ENCODE measurements at places on chromosomes 12 and 14.
A peak's percentile ranks its signal among the peaks of the same experiment; 100 is the strongest.

DNA sequence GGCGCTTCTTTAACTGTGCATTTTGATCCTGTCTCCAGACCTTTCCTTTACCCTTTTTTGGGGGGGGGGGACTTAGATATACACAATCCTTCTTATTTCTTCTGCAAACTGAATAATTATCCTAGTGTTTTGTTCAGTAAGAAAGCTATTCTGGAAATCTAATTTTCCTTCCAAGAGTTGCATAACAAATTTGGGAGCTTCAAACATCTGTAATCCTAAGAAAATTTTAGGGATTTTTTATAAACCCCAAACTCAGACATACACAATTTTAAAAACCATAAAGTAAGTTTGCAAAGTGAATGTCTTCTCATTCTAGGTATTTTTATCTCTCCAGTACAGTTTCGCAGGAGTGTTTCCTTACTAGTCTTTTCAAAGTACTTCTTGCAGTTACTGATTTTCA lies 182.7 kb upstream of the E2F7 start:
- DNase-seq: no peak

- DNase-seq: no peak
Observed at GRCh38 chr14:90109858-90110257, 48.1 kb downstream of the KCNK13 start.

- DNase-seq: no peak
Observed at GRCh38 chr12:132658149-132658894, 28.8 kb downstream of the POLE start.

GRCh38 chr12:2165021-2165420 lies 112.2 kb downstream of the CACNA1C start:
- DNase-seq: no peak

- DNase-seq: no peak
Observed at GRCh38 chr12:30201301-30202160, 417.8 kb upstream of the TMTC1 start.

DNA sequence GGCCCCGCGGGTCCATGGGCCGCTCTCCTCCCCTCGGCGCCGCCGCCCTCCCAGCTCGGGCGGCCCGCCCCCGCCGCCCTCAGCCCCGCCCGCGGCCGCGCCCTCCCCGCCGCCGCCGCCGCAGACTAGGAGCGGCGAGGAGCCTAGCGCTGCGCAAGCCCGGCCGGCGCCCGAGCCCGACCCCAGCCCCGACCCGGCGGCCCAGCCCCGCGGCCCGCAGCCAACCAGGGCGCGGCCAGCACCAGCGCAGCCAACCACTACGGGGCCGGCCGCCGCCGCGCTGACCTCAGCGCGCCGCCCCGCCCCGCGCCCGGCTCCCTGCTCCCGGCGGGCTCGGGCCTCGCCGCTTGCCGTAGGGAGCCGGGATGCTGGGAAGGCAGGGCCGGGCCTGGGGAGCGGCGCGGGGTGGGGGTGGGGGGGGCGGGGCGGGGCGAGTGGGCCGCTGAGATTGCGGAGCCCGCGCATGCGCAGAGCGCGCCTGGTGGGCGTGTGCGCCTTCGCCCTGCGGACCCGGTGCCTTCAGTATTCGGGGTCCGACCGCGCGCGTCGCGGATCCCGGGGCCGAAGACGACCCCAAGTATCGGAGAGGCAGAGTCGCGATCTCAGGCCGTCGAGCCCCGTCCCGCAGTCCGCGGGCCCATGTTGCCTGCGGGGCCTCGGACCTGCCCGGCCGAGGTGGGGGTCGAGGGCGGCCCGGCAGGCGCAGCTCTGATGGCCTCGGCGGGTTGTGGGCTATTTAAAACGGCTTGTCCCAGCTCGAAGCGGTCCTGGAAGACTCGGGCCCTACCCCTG lies at the start of gene CDC42BPB:
Gene CDC42BPB (minus strand): TSS at position 178 of the 792 bp plus-strand sequence. CDS start 376 bp downstream, outside the sequence.
- peak; percentile 90 for DNase-seq

DNA sequence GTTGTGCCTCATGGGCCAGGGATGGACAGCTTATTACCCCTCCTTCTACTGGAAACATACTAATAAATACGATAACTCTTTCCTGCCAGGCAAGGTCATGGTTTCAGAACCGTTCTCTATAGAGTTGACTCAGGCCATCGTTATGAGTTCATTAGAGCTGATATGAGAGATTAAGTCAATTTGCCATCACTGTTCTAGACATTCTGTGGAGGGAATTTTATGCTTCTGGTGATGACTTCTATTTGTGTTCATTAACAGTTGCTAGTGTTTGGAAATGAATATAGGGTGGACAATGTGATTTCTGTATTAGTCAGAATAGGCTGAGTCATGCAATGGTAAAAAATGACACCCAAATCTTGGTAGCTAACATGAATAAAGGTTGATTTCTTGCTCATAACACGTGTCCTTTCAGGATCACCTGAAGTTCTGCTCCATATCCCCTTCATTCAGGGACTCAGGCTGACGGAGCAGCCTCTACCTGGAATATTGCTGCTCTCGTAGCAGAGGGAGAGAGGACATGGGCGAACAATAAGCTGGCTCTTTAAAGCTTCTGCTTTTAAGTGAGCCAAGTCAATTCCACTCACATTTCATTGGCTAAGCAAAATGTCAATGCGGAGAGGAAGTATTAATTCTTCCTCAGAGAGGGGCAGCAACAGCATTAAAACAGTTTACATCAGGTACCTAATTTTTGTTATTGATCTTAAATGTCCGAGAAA lies 18.5 kb upstream of the TBPL2 start:
- DNase-seq: no peak

DNA sequence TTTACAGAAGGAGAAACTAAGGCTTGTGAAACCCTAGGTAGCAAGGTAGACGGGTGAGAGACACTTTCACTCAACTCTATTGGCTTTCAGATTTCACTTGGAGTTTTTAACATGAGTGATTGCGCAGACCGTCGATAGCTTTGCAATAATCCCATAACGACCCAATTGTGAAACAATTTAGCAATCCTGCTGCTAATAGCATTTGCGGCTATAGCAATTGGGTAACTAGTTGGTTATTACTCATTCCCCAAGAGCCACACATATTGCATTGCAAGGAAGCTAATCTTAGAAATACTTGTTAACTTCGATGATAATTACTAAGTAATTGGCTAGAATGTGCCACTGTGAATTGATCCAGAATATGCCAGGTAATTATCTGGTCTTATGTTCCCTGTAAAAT lies 159.9 kb upstream of the NOS1 start:
- no peak for DNase-seq

GRCh38 chr14:100584056-100585031 lies 2.9 kb downstream of the BEGAIN start:
- DNase-seq: no peak

DNA sequence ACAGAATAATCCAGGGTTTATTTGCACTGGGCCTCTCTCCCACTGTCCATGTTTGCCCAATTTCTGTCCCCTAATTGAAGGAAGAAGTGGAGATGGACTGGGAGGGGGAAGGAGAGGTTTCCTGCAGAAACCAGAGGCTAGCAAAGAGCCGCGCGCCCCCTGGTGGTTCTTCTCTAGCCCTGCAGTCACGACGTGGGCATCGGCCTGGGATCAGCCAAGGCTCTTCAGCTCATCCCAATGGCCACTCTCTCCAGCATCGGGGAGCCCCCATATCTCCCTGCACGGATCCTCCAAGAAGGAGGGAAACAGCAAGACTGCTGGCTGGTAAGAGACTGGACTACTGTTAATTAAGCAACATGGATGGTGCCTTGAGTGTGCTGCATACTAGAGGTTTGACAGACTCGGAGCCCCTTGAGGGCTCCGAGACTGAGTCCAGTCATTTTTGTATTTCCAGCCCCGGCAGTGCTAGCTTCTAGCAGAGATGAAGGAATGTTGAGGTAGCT lies 18.7 kb downstream of the ZBTB39 start:
- DNase-seq: peak; percentile 51

DNA sequence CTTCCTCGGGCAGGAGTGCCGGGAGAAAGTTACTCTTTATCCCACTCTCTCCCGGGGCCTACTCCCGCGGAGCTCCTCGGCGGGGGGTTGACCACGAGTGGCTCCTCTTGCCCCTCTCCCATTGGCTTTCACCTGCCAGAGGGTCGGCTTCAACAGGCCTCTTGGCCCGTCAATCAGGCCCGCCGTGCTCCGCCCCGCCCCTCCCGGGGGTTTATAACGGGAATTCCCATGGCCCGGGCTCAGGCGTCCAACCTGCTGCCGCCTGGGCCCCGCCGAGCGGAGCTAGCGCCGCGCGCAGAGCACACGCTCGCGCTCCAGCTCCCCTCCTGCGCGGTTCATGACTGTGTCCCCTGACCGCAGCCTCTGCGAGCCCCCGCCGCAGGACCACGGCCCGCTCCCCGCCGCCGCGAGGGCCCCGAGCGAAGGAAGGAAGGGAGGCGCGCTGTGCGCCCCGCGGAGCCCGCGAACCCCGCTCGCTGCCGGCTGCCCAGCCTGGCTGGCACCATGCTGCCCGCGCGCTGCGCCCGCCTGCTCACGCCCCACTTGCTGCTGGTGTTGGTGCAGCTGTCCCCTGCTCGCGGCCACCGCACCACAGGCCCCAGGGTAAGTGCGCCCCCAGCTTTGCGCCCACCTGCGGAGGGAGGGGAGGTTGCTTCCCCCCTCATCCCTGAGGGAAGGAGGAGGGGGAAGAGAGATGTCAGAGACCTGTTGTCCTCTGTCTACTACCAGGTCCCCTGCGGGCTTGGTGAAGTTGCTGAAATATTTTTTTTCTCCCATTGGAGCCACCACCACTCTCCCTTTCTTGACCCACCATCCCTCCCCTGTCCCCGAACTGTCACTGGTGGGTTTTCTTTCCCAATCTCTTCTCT lies at the start of gene SMOC1:
Gene SMOC1 (plus strand): TSS at position 242 of the 869 bp plus-strand sequence. CDS start 263 bp downstream, at position 505.
- peak; percentile 72 for DNase-seq

DNA sequence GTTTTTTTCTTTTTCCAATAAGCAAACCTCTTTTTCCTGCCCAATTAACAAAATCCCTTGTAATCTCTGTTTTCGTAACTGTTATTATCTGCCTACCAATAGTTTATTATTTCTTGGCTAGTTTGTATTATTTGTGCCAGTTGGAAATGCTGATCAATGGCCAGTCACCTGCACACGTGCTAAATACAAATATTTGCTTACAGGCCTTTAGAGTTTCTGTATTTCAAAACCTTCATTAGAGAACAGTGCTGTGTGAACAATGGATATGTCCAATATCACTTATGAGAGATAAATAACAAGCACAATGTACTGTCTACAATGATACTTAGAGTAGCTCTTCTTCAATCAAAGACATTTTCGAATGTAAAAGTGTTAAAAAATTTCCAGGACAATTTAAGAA lies 10.8 kb upstream of the DYRK2 start:
- no peak for DNase-seq

DNA sequence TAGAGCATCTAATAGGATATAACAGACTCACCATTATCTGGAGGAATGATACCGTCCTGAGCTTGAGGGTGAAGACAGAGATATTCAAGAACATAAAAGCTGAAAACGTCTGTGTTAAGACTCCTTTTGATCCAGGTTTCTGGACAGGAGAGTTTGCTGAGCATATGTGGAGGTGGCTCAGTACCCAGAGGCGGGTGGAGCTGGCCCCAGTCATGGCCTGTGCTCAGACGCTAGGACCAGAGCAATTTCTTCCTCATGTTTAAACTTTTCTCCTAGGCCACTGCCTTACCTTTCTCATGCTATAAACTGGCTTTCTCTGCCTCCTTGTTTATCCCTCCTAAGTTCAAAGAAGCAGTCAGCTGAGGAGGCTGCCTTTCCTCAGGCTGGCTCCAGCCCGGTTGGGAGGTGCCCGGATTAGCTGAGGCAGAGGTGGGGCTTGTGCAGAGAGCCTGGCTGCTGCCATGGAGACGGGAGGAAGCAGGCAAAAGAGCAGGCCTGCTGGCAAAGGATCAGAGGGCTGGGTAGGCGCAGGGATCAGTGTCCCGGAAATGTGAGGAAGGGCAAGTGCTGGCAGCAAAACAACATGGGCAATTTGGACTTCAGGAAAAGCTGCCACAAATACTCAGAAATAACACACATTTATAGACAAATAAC lies 13.7 kb downstream of the COA8 start:
- peak; percentile 77 for DNase-seq

DNA sequence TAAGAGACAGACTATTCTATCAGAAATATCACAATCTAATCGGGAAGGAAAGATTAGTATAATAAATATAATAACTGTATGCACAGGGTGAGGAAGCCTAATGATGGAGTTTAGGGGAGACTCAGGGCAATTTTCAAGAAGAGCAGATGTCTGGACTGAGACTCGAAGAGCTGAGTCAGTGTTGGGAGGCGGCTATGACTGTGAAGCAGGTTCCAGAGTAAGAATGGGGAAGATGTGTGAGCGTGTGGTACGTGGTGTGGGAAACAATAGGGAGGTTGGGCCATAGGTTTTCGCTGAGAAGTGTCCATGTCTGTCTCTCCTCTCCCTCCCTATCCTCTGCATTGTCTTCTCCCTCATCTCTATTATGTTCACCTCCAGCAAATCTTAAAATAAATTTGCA lies 85.6 kb downstream of the LMO3 start:
- DNase-seq: no peak

- DNase-seq: no peak
Observed at GRCh38 chr12:125314051-125314755, 249.0 kb downstream of the AACS start.

- DNase-seq: no peak
Observed at GRCh38 chr14:34190717-34191116, 239.8 kb upstream of the EGLN3 start.

- no peak for DNase-seq
Observed at GRCh38 chr12:121089031-121089812, 43.5 kb upstream of the P2RX7 start.

DNA sequence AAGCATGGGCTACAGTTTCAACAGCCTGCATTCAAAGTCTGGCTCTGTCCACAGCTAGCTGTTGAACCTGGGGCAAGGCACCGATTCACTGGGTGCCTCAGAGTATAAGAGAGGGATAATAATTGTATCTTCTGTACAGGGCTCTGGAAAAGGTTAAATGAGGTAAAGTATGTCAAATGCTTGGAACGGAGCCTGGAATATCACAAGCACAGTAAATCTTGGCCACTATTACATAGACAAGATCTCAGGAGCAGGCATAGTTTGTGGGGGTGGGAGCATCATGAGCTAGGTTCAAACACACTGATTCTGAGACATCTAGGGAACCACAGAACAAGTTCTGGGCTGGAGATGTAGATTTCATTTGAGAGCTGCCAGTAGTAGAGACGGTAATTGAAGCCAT lies 203.7 kb upstream of the NUDT4 start:
- no peak for DNase-seq

DNA sequence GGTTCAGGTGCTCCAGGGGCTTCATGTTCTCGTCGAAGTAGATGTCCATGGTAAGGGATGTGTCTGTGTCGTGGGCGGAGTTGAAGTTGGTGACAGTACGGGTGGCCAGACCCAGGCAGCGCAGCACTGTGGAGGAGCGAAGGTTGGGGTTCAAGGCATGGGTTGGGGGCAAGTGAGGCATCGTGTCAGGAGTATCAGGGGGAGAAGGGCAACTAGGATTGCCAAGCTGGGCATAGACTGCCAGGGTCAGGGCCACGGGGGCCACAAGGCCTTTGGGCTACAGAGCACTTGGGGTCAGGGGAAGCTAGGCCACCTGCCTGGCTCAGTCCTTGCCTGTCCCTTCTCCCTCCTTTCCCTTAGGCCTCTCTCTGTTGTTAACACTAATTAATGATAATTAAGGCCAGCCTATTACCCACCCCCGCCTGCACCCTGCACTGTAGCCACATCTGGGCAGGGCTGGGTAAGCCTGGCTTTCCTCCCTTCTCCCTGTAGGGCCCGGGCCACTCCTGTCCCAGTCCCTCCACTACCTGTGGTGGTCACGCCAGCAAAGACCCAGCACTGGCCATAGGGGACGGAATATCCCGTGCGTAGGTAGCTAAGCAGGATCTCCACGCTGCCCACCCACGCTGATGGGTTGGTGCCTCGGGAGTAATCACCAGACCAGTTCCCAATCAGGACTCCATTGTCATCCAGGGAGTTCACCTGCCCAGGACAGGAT lies 4.3 kb downstream of the TGM1 start:
- DNase-seq: no peak
